ENCODE measurements at places on chromosomes 12 and 14. TPM values are rescaled to one million over a fixed set of nuclear protein-coding genes. Genes with fewer than 3 reads are reported as not detected.

HOTAIR gene
- total RNA-seq = 0.09 TPM

AP4S1 gene
- 4.0 TPM for total RNA-seq

TMTC2 gene
- 49.8 TPM for total RNA-seq

DNAAF2 gene
- 6.3 TPM for total RNA-seq

IPO4 gene
- total RNA-seq = 27.8 TPM

RNASE1 gene
- not detected for total RNA-seq

IFNG gene
- not detected for total RNA-seq

CCDC197 gene
- not detected for total RNA-seq

PAPLN gene
- 1.8 TPM for total RNA-seq

KLHDC2 gene
- 93.2 TPM for total RNA-seq

ADGRD1 gene
- 10.2 TPM for total RNA-seq

HOXC4 gene
- 0.09 TPM for total RNA-seq

SYT1 gene
- total RNA-seq = 2.0 TPM

FOXG1 gene
- total RNA-seq = under 0.01 TPM

KLHL33 gene
- 0.18 TPM for total RNA-seq

C14orf132 gene
- total RNA-seq = 13.5 TPM

SYNE3 gene
- total RNA-seq = 7.1 TPM

LMO3 gene
- 10.8 TPM for total RNA-seq

EID3 gene
- 7.1 TPM for total RNA-seq

NANOG gene
- total RNA-seq = not detected

CCDC175 gene
- not detected for total RNA-seq

SPATA7 gene
- 15.9 TPM for total RNA-seq

FSCB gene
- total RNA-seq = not detected

PTPN6 gene
- under 0.01 TPM for total RNA-seq

P2RX2 gene
- total RNA-seq = not detected

TSPAN8 gene
- 0.43 TPM for total RNA-seq

P2RX7 gene
- 1.7 TPM for total RNA-seq

LRRIQ1 gene
- total RNA-seq = 0.14 TPM

PROX2 gene
- not detected for total RNA-seq

CLEC4D gene
- not detected for total RNA-seq

SDR9C7 gene
- total RNA-seq = not detected

CCDC198 gene
- total RNA-seq = not detected

TMEM30B gene
- total RNA-seq = 0.14 TPM

TMEM229B gene
- 1.0 TPM for total RNA-seq

NKX2-8 gene
- total RNA-seq = not detected

SLC4A8 gene
- total RNA-seq = 0.28 TPM

Data from smooth muscle cell of bladder (primary cell).